ENCODE measurements at places on chromosomes 7 and 10.

DNA sequence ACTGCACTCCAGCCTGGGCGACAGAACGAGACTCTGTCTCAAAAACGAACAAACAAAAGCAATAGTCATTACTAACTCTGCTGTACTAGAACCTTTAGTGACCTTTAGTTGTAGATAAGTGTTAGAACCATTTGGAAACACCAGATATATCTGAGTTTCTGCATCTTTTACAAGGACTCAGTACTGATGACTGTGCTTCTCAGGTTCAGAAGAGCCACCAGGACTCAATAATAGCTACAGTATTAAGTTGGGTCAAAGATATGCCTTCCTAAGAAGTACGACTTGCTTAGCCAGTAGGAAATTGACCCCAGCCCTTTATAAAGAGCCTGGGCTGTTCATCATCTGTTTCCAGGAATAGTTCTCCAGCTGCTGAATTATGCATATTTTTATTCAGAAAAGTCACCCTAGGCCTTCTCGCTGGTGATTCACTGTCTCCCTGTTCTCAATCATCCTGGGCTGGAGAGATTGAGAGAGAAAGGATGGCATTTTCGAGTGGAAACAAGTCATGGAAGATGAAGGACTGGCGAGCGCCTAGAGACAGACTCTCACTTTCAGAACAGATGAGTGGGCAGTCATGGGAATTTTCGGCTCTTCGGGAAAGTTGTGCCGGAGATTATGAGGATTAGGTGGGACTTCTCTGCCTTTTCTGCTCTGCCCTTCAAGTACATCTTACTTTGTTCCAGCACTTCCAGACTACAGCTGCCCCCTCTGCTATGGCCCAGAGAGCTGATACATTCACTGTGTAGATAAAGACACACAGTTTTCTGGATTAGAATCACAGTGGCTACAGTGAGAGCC lies 316.1 kb downstream of the CCDC3 start:
- DNase-seq, result no peak

GRCh38 chr10:32155075-32155516 lies 98.9 kb upstream of the KIF5B start:
- no peak for DNase-seq

DNA sequence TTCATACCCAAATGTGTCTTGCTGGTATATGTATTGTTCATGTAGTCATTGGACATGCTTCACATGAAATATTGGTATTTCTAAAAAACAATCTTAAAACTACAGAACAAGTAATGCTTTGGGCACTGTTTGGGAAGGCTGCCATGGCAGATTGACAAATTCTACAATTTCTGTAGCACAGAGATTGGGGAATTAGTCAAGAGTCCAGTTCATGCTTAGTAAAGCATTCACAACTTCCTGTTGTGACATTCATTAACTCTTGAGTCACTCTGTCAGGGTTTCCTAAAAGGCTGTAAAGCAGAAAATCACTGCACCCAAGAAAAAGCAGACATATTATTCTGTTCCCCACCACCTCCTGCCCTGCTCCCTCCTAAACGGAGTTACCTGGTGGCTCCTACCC lies 398.9 kb downstream of the PHTF2 start:
- DNase-seq, result no peak

DNA sequence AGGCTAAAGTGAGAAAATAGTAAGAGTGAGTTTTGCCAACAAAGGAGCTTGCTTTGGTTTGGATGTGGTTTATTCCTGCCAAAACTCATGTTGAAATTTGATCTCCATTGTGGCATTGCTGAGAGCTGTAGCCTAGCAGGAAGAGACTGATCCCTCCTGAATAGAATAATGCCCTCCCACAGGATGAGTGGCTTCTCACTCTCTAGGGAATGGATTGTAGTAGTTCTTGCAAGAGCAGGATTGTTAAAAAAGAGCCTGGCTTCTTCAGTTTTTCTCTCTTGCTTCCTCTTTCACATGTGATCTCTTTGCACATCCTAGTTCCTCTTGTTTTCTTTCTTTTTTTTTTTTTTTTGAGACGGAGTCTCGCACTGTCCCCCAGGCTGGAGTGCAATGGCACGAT lies 34.4 kb downstream of the ASAH2 start:
- DNase-seq, result no peak

DNA sequence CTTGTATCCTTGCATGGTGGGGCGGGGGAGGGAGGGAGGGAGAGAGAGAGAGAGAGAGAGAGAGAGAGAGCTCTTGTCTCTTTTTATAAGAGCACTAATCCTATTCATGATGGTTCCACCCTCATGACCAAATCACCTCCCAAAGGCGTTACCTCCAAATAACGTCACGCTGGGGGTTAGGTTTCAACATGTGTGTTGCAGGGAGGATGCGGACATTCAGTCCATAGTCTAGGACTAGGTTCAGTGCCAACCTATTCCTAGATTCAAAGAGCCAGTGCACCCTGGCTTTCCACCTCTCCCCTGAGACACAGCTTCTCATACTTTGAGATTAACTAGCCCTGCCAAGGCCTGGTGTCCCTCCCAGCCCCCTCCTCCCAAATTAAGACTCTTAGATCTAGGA lies 123.0 kb downstream of the GRK5 start:
- no peak for DNase-seq

GRCh38 chr10:121405549-121405948 lies 192.7 kb downstream of the FGFR2 start:
- DNase-seq, result no peak
